ENCODE measurements at places on chromosomes 11 and 22. TPM values are rescaled to one million over a fixed set of nuclear protein-coding genes. Genes with fewer than 3 reads are reported as not detected.

DNA sequence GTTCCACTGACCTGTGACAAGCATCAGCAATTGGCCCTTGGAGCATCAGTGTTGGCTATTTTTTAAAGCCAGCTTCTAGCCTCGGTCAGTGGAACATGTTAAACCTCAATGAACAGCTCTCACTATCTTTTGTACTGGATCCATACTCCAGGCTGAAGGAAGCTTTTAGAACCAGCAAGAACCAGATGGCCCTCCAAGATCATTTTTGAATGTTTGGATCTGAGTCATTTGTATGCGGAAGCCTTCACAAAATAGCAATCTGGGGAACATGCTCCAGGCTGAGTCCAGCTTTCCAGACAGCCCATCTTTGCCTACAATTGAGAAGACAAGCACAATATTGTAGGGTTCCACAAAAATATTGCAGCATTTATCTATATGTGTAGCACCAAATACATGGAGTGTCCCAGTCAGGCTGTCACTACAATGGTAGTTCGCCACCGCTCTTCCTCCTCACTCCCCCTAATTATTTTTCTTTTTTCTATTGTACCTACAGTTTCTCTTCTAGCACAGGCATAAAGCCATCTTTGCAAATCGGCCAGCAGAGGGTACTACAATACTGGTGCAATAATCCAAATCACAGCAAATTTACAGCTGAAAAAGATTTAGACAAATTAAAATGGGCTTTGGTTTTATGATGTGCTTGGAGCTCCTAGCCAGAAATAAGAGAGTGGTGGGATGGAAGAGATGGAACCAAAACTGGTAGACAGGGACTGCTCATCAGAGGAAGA, 177.4 kb upstream of the BLID start:
- DNase-seq = no peak

DNA sequence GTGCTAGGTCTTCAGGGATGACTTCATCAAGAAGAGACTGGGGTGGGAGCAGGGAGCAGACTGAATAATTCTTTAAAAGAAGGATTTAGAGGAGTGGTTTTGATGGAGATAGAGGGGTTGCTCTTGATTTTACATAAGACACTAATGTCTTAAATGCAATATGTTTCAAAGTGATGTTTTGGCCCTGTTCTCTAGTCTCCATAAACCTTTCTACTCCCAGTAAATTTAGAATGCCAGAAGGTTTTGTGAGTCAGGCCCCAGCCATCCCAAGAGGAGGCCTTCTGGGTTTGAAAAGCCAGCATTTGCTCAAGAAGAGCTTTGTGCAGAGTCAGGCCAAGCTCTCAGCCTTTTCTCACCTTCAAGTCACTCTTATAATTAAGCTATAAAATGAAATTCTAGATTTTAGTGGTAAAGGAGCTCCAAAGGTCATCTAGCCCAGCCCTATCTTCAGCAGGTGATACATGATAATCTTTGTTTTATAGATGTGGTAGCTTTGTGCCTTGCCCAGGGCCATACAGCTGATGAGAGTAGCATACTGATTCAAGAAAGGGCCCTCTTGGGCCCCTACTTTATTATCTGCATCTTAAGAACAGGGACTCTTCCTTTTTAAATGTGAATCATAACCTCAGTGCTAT, 122.8 kb upstream of the MTNR1B start:
- DNase-seq = no peak

DNA sequence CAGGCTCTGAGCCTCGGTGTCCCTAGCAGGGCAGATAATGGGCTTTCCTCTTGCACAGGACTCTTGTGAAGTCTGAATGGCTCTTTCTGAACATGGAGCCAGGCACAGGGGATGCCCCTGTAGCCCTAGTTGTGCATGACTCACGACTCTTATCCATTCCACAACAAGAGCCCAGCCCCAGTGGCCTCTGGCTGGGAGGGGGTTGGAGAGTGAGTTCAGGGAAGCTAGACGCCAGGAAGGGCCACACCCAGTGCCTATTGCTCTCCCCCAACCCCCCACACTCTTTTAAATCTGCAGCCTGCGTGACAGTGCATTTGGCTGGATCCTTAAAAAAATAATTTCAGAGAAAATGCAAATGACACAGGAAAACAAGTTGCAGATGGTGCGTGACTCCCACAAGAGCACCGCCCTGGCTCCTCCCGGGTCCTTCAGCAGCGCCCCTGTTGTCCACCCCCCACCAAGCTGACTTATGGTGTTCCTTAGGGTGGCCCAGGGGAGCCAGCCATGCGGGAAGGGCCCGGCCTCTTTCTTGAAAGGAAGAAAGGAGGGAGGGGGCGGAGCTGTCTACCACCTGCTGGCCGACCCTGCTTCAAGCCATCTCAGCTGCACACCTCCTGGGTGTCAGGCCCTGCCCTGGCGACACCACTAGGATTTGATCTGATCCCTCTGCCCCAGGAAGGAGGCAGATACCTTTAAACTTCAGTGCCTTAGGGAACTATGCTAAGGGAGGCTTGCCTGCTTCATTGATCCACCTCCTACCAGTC, 74.7 kb downstream of the MN1 start:
- no peak for DNase-seq

DNA sequence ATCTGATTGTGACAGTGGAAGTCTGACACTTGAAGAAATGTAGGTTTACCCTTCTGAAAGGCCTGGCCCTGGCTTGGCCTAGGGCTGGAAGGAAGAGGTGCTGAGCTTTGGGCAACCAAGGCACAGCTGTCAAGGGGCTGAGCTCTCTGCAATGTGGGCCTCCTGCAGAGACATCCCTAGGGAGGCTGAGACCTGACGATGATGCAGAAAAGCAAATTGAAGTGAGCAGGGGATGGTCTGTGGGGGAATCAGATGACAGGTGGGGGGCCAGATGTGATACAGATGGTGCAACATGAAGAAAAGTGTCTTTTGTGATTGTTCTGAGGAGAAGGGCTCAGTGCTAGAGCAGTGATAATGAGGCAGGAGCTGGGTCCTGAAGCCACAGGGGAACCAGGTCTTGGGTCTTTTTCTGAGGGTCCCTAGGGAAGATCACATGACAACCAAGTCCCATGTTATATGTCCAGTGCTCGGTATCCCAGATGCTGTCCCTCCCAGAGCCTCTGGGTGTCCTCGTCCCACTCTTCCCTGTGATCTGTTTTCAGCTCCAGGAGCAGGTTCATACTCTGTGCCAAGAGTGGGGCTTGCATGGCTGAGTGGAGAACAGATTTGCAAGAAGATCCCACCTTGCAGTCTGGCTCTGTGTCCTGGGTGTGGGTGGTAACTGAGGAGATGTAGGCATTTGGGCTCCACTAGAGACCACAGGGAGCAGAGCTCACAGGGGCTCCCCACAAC, 79.9 kb upstream of the VPREB1 start:
- DNase-seq = no peak

The TMEM121B gene
- 6.7 TPM for total RNA-seq

The RAB36 gene
- total RNA-seq = 1.0 TPM

The NEFH gene
- 2.0 TPM for total RNA-seq

The OR8D4 gene
- total RNA-seq = not detected

The C11orf87 gene
- total RNA-seq = 0.29 TPM

The MAP4K2 gene
- total RNA-seq = 24.0 TPM

The FAM180B gene
- not detected for total RNA-seq

The OVOL1 gene
- 3.4 TPM for total RNA-seq
